ENCODE measurements at places on chromosomes 6 and 20.
A peak's percentile ranks its signal among the peaks of the same experiment; 100 is the strongest.

- peaks cover 69% of the 10 kb centered on the region for H3K27me3 ChIP-seq
- H3K4me3 ChIP-seq: peak overlapping the region; percentile 78
- peaks cover 33% of the 10 kb centered on the region for H3K4me1 ChIP-seq
Observed at GRCh38 chr20:62977613-62978560, 25.4 kb downstream of the SLC17A9 start.

DNA sequence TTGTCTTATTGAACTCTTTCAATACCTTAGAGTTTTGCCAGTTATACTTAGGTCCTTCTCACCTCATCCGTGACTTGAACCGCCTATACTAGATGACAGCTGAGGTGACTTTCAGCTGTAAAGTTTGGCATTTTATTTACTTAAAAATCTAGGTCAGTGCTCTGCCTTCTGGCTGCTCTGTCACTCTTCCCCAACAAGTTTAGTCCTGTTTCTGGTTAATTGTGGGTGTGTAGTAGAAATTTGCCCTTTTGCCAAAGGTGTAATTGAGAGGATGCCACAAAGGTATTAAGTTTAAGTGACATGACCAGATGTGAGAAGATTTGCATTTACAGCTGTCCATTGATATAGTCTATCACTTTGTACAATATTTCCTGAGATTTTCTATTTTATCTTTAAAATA, 106.2 kb downstream of the FARS2 start:
- DNase-seq: no peak
- H3K27me3 ChIP-seq: no peaks in the 10 kb centered on the region
- no peak overlapping the region for H3K4me3 ChIP-seq

DNA sequence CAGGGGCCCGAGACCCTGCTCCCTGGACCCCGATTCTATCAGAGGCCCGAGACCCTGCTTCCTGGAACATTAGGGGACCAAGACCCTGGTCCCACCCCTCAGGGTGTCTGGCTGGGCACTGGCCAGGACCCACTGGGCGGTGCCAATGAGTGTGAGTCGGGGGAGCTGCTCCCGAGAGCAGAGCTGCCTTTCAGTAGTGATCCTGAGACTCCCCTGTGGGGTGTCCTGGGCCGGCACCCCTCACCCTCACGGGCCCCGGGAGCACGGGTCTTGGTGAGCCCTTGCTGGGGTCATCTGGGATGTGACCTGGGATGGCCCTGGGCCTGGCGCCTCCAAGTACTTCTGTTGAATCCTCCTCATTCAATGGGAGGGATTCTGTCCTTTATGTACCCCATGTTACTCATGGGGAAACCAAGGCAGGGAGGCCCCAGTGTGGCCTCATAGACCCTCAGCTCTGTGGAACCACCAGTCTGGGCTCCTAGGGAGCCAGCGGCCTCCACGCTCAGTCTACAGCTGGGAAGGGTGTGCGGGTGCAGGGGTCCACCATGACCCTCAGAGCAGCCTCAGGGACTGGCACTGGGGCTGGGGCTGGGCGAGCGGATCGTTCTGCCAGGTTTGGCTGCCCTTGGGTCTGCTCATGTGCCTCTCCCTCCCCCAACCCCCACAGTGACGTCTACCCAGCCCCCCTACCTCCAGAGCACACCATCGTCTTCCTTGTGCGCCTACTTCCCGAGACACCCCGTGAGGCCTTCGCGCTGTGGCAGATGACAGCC, 25.6 kb downstream of the COL20A1 start:
- peaks cover 36% of the 10 kb centered on the region for H3K27me3 ChIP-seq
- no peak for DNase-seq
- H3K36me3 ChIP-seq: no peaks in the 10 kb centered on the region
- H3K4me1 ChIP-seq: no peaks in the 10 kb centered on the region

DNA sequence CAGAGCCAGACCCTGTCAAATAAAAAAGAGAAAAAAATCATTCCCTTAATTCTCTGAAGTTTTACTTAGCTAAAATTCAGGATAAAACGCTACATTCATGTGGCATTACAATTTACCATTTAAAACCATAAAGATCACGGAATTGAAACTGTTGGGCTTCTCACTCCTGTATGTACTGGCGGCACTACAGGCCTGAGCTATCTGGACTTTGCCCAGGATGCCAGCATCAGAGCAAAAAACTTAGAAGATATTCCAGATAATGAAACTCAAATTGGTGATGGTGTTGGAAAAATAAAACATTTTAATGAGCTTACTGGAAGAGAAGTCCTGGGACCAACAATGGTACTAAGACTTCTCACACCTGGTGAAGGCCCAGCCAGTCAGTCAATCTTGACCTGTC, 14.2 kb downstream of the EPM2A start:
- H3K4me1 ChIP-seq: peaks cover 5% of the 10 kb centered on the region
- no peaks in the 10 kb centered on the region for H3K27me3 ChIP-seq
- no peak for DNase-seq
- no peak overlapping the region for H3K4me3 ChIP-seq

GRCh38 chr20:59221707-59222252, 58.2 kb downstream of the ZNF831 start:
- peak overlapping the region; percentile 87 for H3K4me3 ChIP-seq
- H3K4me1 ChIP-seq: peaks cover 9% of the 10 kb centered on the region
- no peak for DNase-seq
- no peaks in the 10 kb centered on the region for H3K36me3 ChIP-seq
- peak overlapping the region; percentile 69 for H3K27ac ChIP-seq
- H3K27me3 ChIP-seq: peaks cover 16% of the 10 kb centered on the region

- no peak overlapping the region for H3K4me3 ChIP-seq
- H3K27me3 ChIP-seq: no peaks in the 10 kb centered on the region
- no peak overlapping the region for H3K27ac ChIP-seq
- DNase-seq: no peak
Observed at GRCh38 chr6:64736421-64736950, 970.5 kb downstream of the EYS start.

DNA sequence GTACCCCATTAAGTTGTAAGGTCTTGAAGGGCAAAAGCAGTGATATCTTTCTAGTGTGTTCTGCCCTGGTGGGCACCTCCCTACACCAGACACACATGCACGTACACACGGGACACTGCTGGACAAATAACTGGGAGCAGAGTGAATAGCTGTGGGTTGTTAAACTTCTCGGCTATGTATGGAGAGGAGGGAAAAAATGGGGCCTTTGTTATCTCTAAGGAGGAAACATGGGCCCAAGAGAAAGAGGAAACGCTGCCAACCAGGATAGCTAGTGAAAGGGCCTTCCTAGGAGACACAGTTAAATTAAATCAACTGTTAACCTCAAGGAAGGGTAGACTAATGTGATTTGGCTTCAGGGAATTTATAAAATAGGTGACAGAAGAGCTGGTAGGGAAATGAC, 169.7 kb downstream of the MYLK4 start:
- H3K36me3 ChIP-seq: no peaks in the 10 kb centered on the region
- no peak for DNase-seq
- H3K27ac ChIP-seq: no peak overlapping the region

DNA sequence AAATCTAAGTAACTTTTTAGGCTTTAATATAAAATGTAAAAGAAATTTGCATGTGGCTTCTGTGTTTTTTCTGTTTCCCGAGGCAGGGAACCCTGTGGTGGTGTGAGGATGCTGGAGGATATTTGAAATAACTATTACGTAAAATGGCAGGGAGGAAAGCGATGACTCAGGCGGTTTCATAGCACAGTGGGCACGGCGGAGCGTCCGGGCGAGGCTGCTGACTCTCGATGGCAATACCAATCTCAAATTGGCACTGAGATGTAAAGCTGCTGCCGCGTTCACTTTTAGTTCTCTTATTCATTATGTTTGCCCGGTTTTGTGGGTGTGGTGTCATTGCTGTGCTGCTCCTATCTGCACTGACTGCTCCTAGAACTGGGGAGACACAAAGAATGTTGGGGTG, 254.3 kb downstream of the THBS2 start:
- no peak overlapping the region for H3K4me3 ChIP-seq
- no peak overlapping the region for H3K27ac ChIP-seq
- H3K36me3 ChIP-seq: no peaks in the 10 kb centered on the region
- no peaks in the 10 kb centered on the region for H3K27me3 ChIP-seq
- no peak for DNase-seq

Data from stimulated activated naive B cell treated with anti-CD40 and anti-IgM and Interleukin-4, amounts not matched to agents 10 μg/mL and 1 μg/mL and 100 μg/mL, for 72 hours (primary cell).